ENCODE measurements at places on chromosomes 1 and 21. TPM values are rescaled to one million over a fixed set of nuclear protein-coding genes. Genes with fewer than 3 reads are reported as not detected.

DNA sequence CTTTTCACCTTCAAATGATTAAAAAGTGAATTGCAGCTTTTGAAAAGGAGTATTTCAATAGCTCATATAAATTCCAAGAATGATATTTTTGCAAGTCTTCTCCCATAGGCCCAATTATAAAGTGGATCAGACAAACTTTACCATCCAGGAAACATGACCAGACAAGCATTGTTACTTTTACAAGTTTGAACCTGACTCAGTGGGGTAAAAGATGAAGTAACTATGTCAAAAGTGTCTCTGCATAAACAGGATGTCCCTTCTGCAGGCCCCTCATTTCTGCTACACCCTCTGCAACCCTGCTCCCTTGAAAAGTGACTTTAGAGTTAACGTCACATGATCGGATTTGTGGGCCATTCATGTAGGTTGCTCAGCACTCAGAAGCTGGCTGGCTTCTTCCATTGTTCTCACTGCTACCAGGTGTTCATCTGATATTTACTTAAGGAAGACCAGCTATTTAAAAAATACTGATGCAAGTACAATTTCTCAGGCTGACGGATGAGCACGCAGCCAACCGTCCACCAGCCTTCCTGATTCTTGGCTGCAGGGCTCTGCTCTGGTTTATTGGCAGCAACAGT, 32.3 kb downstream of the URB1 start:
- DNase-seq = no peak

DNA sequence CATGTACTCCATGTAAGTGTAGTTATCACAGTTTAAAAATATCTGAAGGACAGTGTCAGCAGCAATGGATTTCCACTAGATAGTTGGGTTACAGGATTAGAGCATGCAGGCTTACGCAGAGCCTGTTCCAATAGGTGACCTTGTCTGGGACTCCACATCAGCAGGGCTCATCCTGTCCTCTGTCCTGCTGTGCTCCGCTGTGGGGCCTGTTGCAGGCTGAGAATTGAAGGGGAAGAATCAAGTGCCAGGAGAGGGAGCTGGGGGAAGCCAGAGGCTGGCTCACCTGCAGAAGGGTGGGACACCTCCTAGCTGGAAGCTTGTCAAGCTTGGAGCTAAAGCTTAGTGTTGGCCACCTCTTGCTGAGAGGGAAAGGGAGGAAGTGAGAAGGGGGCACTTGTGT, 62.8 kb downstream of the XCL2 start:
- DNase-seq = no peak

GRCh38 chr1:70891051-70891843, 156.4 kb downstream of the PTGER3 start:
- peak; percentile 3 for DNase-seq

DNA sequence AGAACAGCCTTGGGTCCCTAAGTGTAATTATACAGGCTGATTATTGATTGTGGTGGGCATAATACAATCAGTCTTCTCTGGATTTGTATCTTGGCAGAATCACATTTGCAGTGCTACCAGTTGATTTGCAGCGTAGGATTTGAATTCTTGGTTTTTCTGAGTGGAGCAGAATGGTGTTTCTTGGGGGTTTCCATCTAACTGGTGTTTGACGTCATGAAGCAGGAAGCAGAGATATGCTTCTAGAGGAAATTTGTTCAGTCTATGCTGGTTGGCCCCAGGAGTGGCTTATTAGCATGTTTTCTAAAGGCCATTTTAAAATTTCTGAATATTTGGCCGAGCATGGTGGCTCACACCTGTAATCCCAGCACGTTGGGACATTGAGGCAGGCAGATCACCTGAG, 3.4 kb downstream of the CTTNBP2NL start:
- DNase-seq = no peak

- DNase-seq = no peak
Observed at GRCh38 chr1:16903054-16903453, 7.3 kb downstream of the RNU1-2 start.

DNA sequence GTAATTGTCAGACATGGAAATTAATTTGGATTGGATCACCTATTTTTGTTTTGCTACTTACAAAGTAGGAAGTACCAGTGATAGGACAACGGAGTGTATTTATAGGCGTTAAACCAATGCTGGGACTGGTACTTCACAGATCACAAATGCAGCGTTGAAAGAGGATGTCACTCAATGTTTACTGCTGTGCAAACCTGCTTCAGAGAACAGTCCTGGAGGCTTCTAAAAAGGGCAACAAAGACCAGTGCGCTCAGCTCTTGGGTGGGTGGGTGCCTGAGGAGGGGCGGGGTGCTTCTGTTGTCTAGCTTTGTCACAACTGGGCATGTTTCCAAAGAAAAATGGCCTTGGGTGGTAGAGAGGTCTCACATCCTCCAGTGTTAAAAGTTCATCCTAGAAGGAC, 2.1 kb downstream of the C1orf21 start:
- DNase-seq = no peak

- DNase-seq = no peak
Observed at GRCh38 chr1:61732726-61733125, 7.8 kb upstream of the TM2D1 start.

DNA sequence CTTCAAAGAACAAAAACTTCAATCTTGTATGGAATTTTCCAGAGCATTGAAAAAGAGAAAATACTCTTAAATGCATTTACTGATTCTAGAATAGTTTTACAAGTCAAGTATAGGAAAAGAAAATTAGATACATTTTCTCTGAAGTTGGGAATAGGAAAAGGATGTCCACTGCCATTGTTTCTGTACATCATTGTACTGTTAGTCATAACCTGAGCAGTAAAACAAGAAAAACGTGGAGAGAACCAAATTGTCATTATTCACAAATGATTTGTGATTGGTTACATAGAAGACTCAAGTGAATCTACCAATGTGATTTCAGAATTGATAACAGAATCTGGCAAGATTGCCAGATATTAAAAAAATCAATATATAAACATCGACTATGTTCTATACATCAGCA, 27.4 kb downstream of the PRKACB start:
- DNase-seq = no peak

- DNase-seq = peak; percentile 20
Observed at GRCh38 chr1:61975638-61976037, 219.0 kb upstream of the L1TD1 start.

DNA sequence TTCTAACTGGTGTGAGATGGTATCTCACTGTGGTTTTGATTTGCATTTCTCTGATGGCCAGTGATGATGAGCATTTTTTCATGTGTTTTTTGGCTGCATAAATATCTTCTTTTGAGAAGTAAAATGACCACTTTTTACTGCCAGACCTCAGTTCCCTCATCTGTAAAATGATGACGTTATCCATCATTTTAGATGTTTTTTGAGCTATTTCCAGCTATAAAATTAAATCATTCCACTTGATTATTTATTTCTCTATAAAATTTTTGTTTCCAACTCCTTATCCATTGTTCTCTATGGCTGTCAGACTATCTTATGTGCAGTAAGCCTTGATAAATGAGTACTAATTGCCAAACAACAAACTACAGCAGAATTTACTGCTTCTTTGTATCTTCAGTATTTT, 33.2 kb downstream of the RGS5 start:
- no peak for DNase-seq

GRCh38 chr1:205319081-205320018, 2.2 kb downstream of the NUAK2 start:
- DNase-seq = no peak

- DNase-seq = no peak
Observed at GRCh38 chr1:181497870-181498269, 14.6 kb downstream of the CACNA1E start.

The CFAP45 gene
- total RNA-seq = not detected

DNA sequence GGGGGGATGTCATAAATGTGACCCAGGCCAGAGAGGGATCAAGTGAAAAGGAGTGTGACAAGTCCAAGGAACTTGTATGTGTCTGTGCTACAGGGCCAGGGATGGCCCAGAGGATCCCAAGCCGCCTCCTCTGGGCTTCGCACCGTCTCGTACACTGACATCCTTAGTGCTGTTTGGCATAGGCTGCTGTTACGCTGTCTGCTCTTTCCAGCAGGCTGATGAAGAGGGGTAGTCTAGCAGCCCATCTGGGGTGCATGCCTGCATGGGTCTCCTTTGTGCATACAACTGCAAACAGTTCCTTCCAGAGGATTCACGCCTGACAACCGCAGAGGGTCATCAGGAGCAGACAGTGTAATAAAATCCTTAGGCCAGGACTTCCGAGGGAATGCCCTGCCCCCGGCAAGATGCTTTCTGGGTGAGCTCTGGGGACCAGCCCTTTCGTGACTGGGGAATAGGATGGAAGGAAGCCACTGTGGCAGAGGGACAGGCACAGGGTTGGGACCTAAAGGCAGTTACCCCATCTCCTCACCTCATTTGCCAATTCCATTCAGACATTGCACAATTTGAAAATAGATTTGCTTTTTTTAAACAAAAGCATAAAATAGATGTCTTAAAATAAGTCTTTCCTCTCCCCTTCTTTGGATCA, 6.3 kb upstream of the GOLT1A start:
- DNase-seq = no peak

- peak; percentile 78 for DNase-seq
Observed at GRCh38 chr1:248599396-248599795, 1.9 kb upstream of the OR2T10 start.

The WNT2B gene
- total RNA-seq = 0.67 TPM

The IL23R gene
- not detected for total RNA-seq

GRCh38 chr1:110787328-110788071, 85.4 kb upstream of the CD53 start:
- DNase-seq = no peak

- no peak for DNase-seq
Observed at GRCh38 chr1:174324939-174325338, 122.8 kb upstream of the GPR52 start.

- no peak for DNase-seq
Observed at GRCh38 chr1:76530953-76531352, 336.3 kb upstream of the ST6GALNAC5 start.

DNA sequence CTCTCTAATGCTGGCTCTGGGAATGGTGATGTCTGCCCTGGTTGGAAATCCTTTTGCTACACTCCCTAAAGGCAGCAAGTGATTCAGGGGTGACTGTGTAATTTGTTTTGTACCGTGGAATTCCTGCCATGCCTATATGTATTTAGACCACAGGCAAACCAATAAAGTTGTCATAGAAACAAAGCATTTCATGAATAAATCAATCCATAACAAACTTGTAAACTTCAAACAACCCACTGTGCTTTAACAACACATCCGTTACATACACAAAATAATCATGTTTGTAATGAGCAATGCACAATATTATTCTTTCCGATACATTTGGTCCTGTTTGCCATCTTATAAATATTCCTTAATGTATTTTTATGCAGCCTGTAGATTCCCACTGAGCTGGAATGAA, 330.3 kb upstream of the SNX7 start:
- DNase-seq = no peak

- no peak for DNase-seq
Observed at GRCh38 chr1:38772026-38772425, 87.5 kb downstream of the RRAGC start.

GRCh38 chr1:236308827-236309226, 27.1 kb upstream of the ERO1B start:
- no peak for DNase-seq

All from myocyte (in vitro differentiated cells).